GM03348 (cell line): ENCODE measurements at places on chromosomes 1 and 21.

DNA sequence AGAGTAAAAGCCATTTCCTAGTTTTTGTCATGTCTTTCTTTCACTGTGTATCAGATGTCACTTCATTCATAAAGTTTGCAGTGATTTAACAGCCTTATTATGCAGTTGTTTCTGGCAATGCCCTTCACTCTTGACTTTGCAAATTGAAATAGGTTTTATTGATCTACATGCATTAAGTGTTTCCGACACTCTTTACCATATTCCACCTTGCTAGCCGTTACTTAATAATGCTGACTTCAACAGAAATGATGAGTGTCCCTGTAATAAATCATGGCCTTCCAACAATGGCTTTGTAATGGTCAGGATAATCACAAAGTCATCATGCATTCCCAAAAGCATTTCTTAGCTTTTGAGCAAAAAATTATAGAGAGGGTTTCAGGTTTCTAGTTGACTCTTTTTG lies 236.8 kb upstream of the FMN2 start:
- no peak for DNase-seq

GRCh38 chr1:162145280-162145965 lies 75.9 kb downstream of the NOS1AP start:
- no peak for DNase-seq

DNA sequence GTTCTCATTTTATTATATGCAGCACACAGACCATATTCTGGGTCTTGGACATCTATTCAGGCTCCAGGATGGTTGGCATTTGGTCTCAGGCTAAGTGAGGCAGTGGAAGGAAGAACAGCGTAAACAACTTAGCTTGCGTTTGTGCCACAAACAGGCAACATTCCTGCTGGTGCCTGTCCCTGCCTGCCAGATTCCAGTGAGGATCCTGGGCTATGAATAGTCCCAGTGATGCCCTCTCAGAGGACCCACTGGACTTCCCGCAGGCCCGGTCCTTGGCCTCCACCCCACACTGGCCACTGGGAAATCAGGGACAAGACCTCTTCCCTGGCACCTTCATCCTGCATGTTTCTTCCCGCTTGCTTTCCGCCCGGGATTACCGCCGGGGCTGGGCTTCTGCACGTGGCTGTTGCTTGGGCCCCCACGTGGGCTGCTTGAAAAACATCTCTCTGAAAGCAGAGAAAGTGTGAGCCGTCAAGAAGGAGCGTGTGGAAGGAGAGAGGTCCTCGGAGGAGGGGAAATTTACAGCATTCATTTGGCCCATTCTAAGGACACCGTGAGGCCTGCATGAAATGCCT lies 145.1 kb upstream of the WNT4 start:
- DNase-seq: no peak

DNA sequence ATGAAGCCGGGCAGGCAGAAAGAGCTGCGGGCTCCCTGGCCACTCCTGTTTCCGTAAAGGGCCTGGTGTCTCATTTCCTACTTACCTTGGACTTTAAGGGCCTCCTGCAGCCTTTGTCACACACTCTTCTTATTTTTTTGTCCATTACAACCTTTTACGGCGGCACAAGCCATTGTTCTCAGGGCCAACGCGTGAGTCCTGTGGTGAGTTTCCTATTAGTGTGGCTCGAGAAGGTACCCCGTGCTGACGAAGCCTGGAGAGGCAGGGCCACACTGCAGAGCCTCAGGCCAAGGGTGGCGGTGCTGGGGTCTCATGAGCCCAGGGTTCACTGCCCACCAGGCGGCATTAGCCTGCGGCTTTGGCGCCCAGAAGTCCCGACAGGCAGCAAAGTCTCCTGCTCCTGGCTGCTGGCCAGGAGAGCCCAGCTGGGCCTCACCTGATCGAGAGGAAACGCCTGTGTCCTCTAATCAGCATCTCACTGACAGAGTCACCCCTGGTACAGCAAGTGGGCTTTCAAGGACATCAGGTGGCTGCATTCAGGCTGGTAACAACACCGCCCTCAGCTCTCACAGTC lies 62.0 kb downstream of the SIK1 start:
- no peak for DNase-seq

DNA sequence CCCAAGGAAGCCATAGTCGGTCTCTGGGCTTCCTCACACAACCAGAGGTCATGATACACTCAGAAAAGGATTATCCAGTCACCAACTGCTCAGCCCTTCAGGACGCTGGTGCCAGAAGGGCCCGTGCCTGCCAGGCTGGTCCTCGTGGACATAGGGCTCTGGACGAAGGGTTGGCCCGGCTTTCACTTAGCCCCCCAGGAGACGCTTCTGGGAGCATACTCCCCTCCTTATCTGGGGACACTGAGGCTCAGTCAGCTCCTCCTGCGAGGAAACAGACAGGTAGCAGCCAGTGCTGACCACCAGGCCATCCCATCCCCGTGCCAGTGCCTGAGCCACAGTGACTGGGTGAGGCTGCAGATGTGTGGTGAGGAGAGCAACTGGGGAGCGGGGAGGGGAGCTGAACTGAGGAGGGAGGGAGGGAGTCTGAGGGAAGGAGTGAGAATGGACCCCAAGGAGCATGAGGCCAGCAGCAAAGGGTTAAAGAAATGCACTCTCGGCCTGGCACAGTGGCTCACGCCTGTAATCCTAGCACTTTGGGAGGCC lies 17.9 kb upstream of the LAPTM5 start:
- DNase-seq: no peak
